A673 (cell line): ENCODE measurements at places on chromosomes 5 and 9.
A peak's percentile ranks its signal among the peaks of the same experiment; 100 is the strongest.

- no peak for DNase-seq
These were observed 9.9 kb downstream of the SLC6A3 start for GRCh38 chr5:1435369-1435768.

DNA sequence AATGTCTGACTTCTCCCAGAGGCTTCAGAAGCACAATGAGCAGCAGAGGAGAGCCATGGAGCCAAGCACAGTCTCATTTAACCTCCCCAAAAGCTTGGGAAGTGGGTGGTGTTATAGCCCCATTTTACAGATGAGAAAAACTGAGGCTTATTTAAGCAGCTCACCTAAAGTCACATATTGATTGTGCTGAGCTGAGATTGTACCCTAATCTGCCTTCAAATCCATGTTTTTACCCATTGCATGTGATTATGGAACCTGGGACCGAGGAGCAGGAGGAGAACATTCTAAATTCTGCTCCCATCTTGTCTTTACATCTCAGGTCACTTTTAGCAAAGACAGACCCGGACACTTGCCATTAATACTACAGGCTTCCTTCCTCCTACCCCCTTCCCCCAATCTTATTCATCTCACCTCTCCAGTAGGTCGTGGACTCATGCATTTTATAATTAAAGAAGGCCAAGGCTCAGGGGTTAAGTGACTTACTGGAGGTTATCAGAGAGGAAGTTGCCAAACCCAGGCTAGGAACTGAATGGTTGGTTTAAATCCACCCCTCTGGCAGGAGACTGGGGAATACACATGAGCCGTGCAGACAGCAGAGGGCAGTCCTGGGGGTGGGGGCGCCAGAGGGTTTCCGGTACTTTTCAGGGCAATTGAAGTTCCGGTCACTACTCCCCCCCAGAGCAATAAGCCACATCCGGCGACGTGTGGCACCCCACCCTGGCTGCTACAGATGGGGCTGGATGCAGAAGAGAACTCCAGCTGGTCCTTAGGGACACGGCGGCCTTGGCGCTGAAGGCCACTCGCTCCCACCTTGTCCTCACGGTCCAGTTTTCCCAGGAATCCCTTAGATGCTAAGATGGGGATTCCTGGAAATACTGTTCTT lies 51.0 kb upstream of the IL17B start:
- DNase-seq, result no peak

DNA sequence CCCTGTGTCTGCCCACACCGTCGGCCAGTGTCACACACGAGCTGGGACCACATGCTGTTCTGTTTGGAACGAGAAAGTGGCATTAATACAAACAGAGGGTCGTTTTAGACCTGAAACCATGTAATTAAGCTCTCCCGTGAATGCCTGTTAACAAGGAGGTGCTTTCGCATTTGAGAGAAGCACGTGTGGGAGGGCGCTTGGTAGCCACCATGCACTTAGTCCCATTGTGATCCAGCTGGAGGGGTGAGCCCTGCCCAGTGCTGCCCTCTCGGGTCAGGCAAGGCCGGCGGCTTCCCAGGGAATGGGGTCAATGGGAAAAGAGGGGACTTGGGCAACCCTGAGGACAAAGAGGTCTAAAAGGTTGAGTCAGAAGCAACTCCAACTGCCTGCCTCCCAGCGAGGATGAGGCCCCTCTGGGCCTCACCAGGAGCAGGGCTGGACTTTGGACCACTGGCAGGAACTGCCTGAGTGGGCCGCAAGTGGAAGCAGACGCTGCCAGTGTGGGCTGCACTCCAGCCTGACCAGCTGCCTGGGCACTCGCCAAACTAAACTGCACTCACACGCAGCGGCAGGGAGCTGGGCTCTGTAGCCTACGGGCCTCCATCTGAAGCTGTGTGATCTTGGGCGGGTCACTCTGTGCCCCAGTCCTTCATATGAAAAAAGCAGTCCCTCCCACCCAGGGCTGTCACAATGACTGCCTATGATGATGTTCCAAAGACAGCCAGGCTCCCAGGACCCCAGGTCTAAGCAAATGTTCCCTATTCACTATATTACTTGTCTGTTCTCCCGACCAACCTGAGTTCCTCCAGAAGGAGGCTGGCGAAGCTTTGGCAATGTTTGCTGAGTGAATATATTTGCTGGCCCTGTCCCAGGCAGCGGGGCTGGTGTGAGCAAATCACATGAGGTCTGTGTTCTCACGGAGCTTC lies 195.7 kb downstream of the CDK5RAP2 start:
- DNase-seq, result no peak

- DNase-seq, result peak; percentile 54
These were observed 49.4 kb upstream of the SPATA31C2 start for GRCh38 chr9:88187631-88188030.

- DNase-seq, result no peak
These were observed 1.1 kb upstream of the ADAMTSL1 start for GRCh38 chr9:18472841-18473251.

- DNase-seq, result no peak
These were observed 9.0 kb downstream of the TERT start for GRCh38 chr5:1285883-1286291.

DNA sequence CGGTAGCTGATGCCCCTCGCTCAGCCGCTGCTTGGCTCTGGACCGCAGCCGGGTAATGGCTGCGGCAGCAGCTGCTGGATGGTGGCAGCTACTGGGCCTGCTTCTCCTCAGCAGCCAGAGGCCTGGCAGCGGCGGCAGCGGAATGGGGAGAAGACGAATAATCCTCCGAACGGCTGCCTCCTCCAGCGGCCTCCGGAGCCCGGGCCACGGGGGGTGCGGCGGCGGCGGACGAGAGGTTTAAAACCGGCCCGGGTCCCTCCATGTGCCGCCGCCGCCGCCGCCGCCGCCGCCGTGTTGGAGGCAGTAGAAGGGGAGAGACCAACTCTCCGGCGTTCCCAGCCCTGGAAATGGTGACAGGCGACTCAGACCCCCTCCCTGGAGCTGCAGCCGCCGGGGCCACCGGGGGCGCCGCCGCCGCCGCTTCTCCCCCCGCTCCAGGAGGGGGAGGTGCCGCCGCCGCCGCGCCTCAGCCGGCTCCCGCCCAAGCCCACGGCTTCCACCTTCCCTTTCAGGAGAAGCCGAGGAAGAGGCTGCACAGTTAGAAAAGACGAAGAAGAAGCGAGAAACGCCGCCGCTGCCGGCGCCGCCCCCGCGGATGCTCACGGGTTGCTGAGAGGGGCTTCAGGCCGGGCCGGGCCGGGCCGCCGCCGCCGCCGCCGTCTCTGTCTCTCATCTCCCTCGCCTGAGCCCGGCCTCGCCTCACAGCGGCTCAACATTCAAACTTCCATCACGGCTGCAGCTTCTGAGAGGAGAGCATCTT lies 118.4 kb upstream of the PRSS3 start:
- peak; percentile 26 for DNase-seq

- no peak for DNase-seq
These were observed 10.9 kb upstream of the MCCC2 start for GRCh38 chr5:71576241-71576640.

DNA sequence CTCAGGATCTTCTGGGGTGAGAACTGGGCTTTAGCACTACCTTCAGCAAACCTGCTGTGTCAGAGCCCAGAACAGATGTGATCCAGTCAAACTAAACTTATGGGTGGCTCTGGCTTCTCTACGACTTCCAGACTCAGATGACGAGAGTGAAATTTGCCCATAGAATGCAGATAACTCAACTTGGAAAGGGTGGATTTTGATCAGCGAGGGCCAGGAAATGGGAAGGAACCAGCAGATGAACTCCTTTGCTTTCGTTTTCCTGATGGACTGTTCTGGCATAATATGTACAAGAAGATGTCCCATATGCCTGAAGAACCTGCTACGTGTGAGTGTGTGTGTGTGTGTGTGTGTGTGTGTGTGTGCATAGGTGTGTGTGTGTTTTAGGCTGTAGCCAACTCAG lies 132.0 kb upstream of the MOCS2 start:
- DNase-seq, result no peak

DNA sequence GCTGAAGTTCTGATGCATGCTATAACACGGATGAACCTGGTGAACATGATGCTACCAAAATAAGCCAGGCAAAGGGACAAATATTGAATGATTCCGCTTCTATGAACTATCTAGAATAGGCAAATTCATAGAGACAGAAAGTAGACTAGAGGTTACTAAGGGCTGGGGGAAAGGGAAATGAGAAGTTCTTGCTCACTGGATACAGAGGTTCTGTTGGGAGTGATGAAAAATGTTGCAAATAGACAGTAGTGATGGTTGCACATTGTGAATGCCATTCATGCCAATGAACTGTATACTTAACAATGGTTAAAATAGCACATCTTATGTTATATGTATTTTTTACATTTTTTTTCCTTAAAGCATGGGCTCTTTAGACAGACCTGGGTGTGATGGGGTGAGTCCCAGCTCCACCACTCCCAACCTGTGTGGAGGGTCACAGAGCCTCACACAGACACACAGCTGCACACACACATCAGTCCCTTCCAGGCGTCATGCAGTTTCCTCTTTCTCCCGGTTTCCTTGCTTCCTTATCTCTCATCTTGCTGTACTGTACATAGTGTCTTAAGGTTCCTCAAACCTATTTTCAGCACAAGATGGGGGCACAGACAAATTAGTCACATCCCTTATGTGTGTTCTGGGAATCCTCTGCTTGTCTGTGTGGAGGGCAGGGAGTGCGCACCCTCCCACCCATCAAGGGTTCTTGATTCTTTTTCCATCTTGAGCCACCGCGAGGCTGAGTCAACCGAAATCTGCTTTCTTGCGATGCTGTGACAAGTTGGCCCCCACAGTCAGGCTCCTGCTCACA lies 192.9 kb downstream of the CRB2 start:
- no peak for DNase-seq

GRCh38 chr9:86222667-86223066 lies 36.8 kb downstream of the C9orf153 start:
- DNase-seq, result no peak

- DNase-seq, result no peak
These were observed 39.6 kb upstream of the CEP72 start for GRCh38 chr5:572398-573019.

GRCh38 chr5:54775645-54776044 lies 209.7 kb downstream of the ESM1 start:
- no peak for DNase-seq

- no peak for DNase-seq
These were observed 410.9 kb upstream of the TRPC7 start for GRCh38 chr5:136776022-136776927.

GRCh38 chr5:133370036-133370831 lies 242.1 kb downstream of the FSTL4 start:
- no peak for DNase-seq

- no peak for DNase-seq
These were observed 882.6 kb downstream of the PTPRD start for GRCh38 chr9:9730174-9730573.

GRCh38 chr5:144469106-144469505 lies 298.4 kb downstream of the KCTD16 start:
- no peak for DNase-seq

DNA sequence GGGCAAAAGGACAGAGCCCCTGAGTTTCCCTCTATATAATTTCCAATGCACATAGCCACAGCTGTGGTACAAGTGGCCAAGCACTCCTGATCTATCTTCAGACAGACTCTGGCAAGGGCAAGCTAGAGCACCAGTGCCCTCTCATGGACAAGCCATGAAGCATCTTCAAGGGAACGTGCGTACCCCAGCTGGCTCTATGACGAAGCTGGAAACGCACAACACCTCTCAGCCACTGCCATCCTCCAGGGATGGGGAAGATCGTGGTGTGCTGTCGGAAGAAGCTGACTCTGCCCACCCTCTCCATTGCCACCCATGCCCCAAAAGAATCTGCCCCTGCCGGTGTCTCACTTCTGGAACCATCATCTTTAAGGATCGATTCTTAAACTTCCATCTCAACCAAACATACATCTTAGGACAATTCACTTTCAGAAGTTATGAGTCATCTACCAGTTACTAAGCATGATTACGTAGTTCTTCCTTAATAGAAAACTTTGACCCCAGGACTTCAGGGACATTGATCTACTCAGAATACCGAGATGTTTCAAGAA lies 482.9 kb downstream of the AGTPBP1 start:
- peak; percentile 61 for DNase-seq

DNA sequence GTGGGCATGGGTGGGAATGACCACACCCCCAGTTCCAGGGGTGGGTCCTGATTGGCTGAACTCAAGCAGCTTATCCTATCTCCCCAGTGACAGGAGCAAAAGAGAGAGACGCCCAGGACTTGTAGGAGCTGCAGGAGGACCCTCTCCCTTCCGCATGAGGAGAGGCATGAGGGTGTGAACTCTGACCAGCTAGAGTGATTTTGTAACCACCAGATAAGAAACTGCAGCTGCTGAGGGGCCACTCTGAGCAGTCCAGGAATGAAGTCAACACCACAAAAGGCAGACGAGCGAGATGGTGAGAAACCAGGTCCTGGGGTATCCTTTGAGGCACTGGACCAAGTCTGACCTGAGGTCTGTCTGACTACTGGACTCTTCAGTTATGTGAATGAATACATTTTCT lies 521.9 kb downstream of the BNC2 start:
- DNase-seq, result no peak

DNA sequence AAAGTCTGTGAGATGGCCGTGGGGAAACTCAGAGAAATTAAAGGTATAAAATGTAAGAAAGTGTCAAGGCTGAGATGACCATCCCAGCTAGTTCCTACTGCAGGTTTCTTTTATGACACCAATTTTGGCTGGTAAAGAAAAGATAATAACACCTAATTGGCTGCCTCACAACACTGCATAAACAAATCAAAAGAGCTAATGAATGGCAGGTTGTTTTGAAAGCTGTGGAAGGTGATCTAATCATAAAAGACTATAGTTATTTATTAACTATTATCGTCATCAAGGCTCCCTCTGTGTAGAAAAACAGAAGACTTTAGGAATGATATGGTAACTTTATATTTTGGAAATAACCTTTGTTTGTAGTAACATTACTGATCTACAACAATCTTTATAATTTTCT lies 3.5 kb upstream of the SPINK5 start:
- DNase-seq, result no peak

GRCh38 chr9:88741335-88741734 lies 206.4 kb downstream of the NXNL2 start:
- peak; percentile 52 for DNase-seq

DNA sequence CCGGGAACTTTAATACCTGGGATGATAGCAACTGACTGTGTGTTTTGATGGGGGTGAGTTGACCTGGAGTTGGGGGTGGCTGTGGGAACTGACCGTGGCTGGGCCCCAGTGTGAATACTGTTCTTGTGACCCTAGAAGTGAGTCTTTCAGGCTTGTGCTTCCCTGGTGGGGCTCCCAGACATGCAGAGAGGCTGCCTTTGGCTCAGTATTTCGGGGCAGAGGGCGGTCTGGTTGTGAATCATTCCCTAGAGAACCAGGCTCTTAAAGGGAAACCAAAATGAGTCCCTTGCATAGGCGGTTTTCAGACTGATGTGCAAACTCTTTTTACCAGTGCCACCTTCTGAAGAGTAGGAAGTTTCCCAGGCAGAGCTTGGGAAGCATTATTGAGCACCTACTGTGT lies 132.1 kb downstream of the MACROH2A1 start:
- DNase-seq, result no peak
